ENCODE measurements at places on chromosomes 1 and 21.

DNA sequence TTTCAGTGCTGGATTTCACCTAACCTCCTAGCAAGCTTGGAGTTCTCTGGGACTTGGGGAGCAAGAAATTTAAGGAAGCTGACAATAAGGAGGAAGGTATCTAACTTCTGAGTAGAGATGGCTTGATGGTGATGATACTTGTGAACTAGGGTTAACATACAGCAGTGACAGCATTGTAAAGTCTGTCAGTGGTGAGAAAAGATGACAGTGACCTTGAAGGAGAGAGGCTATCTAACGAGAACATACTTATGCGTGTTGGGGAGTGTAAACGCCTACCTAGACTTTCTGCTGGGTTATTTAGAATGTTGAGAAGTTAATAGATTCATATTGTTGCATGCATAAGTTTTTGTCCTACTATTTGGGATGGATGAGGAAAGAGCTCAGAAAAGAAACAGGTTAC lies 16.3 kb downstream of the POU2F1 start:
- DNase-seq = no peak

DNA sequence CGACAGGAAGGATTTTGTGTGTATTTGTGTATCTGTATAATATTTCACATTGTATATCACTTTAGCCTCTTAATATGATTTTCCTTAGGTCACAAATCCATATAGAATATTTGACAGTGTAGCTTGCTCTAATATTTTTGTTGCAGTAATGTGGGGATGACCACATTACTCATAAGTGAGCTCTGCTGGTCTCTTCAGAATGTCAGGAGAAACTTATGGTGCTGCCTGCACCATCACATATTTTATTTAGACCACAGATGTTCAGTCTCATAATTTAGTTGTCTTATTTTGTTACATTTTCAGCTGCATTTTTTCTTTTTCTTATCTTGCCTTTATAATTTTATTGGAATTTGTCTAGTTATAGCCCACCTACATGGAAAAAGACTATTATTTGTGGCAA lies 205.3 kb downstream of the PBX1 start:
- DNase-seq = no peak

DNA sequence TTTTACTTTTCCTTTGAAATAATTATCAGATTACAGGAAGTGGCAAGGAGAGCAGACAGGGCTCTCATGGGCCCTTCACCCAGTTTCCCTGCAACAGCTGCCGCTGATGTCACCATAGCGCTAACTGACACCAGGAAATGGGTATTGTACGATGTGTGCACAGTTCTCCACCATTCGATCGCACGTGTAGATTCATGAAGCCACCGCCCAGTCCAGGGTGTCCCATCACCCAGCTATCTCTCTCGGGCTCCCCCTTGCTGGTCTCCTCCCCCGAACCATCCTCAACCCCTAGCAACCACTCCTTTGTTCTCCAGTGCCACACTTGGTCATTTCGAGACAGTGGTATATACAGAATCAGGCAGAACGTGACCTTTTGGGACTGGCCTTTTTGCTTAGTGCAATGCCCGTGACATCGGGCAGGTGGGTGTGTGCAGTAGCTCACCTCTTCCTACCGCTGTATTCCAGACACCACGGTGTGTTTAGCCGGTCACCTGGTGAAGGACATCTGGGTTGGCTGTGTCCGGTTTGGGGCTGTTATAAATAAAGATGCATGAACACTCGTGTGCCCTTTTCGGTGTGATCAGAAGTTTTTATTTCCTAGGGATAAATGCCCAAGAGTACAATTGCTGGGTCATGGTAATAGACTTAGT lies 118.4 kb downstream of the CRYAA start:
- no peak for DNase-seq

DNA sequence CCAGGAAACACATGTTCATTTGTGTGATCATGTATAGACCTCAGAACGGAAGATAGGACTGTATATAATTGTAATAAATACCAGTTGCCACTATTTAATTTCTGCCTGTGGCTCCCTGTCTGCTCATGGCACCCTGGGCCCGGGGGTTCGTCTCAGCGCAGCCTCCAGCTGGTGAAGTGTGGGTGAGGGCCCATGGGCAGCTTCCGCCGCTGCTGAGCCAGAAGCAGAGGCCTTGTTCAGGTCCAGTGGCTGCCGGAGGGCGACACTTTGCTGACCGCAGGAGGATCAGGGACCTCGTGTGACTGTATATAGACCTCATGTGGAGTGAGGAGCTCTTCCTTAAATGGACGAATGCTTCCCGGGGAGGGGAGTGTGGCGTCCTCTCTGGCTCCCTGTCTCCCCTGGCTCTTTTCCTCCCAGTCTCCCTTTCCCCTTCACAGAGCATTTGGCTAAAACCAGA lies 155.9 kb downstream of the PEX14 start:
- no peak for DNase-seq

- DNase-seq = no peak
Observed at GRCh38 chr1:12454406-12455391, 163.3 kb downstream of the DHRS3 start.

DNA sequence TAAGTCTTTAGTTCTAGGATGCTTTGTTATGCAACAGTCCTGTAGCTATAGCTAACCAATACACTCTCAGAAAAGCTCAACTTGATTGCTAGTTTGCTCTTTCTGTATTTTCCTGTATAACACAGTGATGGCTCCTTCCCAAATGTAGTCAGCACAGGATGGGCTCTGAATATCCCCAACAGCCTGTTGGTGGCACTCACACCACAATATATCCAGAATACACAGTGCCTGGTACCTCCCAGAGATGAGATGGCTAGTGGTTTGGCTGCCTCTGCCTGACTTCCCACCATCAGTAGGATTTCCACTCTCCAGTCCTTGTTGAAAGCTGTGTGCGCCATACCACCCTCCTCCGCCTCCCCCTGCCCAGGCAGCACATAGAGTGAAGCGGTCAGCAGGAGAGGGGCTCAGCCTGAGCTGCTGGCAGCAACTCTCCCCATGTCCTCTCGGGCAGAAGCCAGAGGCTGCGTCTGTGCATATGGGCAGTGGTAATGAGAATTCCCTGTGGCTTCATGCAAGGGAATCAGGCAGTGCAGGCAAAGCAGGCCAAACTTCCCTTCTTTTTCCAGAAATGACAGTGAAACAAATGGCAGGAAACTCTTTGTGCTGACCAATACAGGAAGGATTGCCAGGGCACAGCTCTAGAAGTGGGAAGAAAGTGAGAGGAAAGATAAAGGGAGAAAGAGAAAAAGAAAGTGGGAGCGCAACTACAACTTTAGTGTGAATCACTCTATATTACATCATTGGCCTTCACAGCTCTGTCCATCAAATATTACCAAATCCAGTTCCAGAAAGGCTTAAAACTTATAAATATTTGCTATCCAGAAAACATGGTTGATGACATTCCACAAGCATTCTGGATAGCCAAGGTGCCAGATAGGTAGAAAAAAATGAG lies 49.7 kb downstream of the LMX1A start:
- no peak for DNase-seq

Measured in T follicular helper cell (primary cell).